ENCODE measurements at places on chromosomes 5 and 9.
A peak's percentile ranks its signal among the peaks of the same experiment; 100 is the strongest.

GRCh38 chr9:127698985-127699670 is 7.7 kb upstream of the CFAP157 start:
- peak; percentile 94 for DNase-seq

DNA sequence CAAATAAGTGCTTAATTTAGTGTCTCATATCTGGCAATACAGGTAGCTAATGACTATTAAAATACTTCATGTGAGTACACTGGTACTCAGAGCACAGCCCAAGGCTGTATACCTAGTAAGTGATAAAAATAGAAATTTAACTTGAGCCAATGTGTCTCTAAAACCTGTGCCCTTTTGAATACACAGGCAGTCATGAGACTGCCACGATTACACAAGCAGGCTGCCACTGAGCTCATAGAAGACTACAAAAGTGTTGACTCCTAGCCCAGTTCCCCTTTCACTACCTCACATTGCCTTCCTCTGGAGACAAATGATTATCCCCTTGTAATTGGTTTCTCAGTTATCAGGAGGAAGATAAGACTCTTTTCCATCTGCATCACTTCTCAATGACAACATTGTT is 66.3 kb upstream of the PAPPA start:
- DNase-seq, result no peak

DNA sequence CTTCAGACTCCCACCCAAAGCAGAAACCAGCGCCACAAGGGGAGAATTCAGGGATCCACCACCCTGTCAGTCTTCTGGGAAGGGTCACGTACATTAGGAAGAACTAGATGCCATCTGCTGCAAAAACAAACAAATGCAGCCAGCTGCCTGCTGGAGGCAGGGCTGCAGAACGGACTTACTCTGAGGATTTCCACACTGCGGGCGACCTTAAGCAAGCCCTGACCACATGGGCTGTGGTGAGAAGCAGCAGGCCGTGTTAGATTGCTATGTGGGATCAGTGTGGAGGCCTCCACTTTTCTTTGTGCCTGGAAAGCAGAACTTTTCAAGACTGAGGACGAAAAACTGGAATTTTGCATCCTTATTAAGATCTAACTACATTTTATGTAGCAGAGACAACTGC is 13.4 kb upstream of the LTC4S start:
- DNase-seq, result no peak

DNA sequence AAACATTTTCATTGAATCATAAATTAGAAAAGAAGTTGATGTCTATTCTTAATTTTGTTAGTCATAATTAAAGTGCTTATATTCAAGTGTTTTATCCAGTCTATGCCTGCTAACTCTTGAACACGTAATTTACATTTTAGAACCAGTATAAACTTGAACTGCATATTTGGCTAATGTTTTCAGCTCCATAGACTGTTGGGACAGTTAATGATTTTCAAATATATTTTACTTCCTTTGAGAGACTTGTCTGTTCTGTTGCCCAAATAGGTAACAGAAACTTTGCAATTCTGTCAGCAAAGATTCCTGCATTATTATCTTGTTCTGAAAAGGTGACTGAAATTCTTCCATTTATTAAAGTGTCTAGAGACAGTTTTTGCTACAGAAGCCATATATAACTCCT is 7.8 kb downstream of the ITGA2 start:
- DNase-seq, result no peak

- no peak for DNase-seq
Observed at GRCh38 chr9:129511285-129511900, 109.5 kb downstream of the C9orf50 start.

DNA sequence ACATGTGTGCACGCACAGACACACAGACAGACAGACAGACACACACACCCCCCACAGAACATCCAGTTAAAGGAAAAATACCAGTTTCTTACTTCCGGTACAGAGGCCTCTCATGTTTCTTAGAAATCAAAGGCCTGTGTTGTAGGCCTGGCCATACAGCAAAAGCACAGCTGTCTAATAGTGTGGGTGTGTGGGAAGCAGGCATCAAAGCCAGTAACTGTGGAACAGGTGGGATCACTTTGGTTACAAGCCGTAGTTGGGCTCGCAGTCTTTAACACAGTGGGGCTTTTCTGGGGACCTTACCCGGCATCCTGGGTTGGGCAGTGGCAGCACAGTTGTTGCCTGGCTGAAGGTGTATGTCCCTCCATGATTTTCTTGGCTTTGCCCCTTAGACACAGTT is 55.2 kb downstream of the FBXL7 start:
- DNase-seq, result no peak

GRCh38 chr9:120886490-120886967 is 9.5 kb upstream of the PHF19 start:
- DNase-seq, result no peak

- DNase-seq, result no peak
Observed at GRCh38 chr5:74164725-74165235, 475.7 kb downstream of the ENC1 start.

- no peak for DNase-seq
Observed at GRCh38 chr9:115517335-115518075, 399.5 kb upstream of the TNC start.

DNA sequence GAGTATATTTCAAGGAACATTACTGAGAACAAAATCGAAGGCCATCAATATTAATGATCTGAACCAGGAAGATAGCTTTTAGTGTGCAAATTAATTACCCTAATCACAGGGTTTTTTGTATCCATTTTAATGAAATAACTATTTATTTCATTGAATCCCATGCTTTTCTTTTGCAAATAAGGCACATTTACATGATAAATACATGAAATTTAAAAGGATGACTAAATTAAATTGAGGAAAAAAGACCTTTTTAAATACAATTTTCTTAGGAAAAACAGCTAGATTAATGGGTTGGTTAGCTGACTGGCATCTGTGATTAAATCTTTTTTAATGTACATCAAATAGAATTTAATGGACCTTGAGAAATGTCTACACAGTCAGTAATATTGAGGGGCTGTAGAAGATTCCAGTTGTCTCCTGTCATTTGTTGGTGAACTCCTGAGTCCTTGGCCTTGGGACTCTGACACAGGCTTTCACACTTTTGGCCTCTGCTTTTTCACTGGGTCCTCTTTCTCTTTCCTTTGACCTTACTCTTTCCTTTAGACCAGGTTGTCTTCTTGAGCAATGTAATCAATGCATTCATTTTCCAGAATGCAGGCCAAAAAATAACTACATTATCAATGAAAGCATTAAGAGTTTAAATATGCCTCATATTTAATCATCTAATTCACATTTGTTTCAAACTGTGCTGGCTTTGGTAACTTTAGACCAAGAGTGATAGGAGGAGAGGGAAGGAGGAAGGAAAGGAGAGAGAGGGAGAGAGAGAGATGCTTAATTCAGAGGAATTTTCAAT is 511.5 kb downstream of the ZNF608 start:
- no peak for DNase-seq

DNA sequence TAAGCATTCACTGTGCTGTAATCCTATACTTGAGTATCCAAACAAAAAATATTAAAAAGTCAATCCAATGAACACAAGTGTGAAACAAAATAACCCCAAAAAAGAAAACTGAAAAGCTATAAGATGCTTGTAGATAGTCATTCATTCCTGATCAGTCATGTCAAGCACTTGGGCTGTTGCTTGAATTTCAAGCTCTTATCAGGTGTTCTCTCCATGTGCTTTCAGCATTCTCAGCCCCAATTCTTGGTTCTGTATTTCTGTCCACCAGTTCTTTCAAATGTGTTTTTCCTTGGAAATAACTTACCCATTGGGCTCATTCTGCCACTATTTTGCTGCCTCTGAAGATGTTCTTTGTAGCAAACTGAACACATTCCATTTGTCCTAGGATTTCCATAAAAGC is 4.7 kb downstream of the ZFAND5 start:
- no peak for DNase-seq

Data from activated CD8-positive, alpha-beta T cell treated with anti-CD3 and anti-CD28 coated beads for 36 hours (primary cell).